Activated CD4-positive, CD25-positive, alpha-beta regulatory T cell (primary cell): ENCODE measurements at places on chromosomes 16 and 17.

DNA sequence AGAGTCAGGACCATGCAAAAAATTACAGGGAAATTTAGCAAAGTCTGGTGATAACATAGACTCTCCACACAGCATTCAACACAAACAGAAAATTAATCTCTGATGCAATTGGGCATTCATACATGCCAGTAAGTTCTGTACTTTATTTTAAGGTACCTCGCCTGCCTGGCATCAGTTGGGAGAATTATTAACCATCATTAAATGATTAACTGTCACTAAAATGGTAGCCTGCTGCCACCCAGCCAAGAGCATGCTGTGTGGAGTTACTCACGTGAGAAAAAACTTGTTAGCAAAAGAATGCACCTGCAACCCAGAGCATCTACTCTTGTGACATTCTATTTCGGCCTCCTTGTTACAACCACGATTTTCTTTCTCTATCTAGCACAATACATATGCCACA, 117.2 kb downstream of the GRIN2A start:
- no peak for DNase-seq

DNA sequence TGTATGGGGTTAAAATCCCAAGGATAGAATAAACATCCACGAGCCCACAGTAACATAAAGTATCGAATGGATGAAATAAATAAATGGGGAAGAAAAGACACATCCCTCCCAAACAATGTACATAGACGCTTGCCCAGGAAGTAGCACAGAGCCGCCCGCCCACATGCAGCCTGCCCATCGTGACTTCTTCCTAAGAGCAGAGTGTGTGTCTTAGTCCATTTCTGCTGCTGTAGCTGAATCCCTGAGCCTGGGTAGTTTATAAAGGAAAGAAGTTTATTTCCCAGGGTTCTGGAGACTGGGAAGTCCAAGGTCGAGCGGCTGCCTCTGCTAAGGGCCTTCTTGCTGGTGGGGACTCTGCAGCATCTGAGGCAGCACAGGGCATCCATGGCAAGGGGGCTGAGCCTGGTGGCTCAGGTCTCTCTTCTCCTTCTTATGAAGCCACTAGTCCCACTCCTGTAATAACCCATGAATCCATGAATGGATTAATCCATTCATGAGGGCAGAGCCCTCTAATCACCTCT, 39.4 kb upstream of the ZNF469 start:
- DNase-seq: no peak

DNA sequence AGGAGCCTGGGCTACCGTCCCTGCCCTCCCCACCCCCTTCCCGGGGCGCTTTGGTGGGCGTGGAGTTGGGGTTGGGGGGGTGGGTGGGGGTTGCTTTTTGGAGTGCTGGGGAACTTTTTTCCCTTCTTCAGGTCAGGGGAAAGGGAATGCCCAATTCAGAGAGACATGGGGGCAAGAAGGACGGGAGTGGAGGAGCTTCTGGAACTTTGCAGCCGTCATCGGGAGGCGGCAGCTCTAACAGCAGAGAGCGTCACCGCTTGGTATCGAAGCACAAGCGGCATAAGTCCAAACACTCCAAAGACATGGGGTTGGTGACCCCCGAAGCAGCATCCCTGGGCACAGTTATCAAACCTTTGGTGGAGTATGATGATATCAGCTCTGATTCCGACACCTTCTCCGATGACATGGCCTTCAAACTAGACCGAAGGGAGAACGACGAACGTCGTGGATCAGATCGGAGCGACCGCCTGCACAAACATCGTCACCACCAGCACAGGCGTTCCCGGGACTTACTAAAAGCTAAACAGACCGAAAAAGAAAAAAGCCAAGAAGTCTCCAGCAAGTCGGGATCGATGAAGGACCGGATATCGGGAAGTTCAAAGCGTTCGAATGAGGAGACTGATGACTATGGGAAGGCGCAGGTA, 762 bp downstream of the CDK12 start:
- no peak for DNase-seq

GRCh38 chr17:1776857-1777256, 15.0 kb downstream of the SERPINF1 start:
- DNase-seq: no peak

DNA sequence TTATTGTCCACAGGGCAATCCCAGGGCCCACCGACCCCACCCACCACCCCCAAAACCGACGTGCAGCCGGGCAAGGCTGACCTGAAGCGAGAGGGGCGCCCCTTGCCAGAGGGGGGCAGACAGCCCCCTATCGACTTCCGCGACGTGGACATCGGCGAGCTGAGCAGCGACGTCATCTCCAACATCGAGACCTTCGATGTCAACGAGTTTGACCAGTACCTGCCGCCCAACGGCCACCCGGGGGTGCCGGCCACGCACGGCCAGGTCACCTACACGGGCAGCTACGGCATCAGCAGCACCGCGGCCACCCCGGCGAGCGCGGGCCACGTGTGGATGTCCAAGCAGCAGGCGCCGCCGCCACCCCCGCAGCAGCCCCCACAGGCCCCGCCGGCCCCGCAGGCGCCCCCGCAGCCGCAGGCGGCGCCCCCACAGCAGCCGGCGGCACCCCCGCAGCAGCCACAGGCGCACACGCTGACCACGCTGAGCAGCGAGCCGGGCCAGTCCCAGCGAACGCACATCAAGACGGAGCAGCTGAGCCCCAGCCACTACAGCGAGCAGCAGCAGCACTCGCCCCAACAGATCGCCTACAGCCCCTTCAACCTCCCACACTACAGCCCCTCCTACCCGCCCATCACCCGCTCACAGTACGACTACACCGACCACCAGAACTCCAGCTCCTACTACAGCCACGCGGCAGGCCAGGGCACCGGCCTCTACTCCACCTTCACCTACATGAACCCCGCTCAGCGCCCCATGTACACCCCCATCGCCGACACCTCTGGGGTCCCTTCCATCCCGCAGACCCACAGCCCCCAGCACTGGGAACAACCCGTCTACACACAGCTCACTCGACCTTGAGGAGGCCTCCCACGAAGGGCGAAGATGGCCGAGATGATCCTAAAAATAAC, 3.0 kb downstream of the SOX9 start:
- DNase-seq: no peak

DNA sequence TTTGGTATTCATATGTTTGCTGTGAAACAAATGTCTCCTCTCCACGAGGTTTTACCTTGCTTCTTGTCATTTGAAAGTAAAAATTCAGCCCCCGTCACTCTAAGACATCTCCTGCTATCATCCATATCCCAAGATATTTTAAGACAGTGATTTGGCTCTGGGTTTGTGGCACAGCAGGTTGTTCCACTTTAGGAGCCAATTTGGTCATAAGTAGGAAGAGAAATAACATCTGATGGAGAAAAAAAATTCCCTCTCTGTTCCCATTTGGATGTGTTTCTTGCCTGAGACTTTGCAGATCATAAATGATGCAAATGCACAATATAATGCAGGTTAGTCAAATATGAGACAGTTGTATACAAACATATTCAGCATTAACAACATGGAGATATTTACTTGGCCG, 309.5 kb downstream of the CDH8 start:
- DNase-seq: no peak

DNA sequence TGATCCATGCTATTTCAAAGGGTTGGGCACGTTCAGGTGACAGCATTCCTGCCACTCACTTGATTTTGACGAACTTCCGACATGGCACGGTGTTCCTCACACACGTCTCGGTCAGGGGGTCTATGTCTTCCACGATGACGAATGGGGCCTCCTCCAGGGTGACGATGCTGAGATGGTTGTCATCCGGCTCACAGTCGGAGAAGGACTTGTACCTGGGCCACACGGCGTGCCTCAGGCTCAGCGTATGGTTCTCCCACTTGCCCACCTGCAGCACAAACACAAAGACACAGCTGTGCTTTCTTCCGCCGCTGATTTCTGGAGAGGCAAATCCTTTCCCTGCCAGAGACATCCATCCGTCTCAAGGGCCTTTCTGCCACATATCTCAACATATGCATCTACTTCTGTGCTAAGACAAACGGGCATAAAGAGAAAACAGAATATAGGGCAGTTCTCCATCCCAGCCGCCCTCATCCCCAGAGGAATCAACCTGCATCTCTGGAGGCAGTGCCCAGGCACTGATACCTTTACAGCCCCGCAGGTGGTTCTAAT, 332.5 kb downstream of the GRIN2A start:
- DNase-seq: no peak

DNA sequence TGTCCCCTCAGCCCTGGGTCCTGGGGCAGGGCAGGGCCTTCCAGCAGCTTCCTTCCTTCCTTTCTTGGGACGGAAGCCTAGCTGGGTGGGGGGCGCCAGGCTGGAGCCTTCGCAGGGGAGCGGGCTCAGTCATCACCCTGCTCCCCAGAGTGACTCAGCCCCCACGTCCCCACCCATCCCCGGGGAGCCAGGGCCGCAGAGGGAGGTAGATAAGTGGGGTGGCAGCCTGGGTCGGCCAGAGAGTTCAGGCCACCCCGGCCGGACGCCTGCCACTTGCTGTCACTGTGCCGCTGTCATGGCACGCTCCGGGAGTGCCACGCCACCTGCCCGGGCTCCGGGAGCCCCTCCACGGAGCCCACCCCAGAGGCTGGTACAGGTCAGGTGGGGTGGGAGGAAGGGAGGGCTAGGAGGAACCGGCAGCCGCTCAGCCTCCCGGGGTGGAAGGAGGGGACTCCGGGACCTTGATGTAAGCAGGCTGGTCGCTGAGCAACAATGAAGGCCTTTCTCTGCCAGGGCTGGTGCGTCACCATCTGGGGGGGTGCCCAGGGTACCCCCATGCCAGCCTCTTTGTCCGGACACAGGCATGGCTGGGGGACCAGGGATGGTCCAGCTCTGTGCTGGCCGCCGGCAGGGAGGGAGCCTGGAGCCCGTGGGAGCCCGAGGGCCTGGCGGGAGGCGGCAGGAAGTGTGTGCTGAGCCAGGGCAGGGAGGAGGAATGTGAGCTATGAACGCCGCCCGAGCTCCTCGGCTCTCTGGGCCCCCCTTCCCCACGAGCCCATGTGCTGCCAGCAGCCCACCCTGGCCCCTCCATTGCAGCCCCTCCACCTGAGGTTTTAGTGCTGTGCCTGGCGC, 6.6 kb downstream of the NHERF2 start:
- DNase-seq: no peak

GRCh38 chr16:79307214-79307613, 293.3 kb downstream of the MAF start:
- DNase-seq: no peak

DNA sequence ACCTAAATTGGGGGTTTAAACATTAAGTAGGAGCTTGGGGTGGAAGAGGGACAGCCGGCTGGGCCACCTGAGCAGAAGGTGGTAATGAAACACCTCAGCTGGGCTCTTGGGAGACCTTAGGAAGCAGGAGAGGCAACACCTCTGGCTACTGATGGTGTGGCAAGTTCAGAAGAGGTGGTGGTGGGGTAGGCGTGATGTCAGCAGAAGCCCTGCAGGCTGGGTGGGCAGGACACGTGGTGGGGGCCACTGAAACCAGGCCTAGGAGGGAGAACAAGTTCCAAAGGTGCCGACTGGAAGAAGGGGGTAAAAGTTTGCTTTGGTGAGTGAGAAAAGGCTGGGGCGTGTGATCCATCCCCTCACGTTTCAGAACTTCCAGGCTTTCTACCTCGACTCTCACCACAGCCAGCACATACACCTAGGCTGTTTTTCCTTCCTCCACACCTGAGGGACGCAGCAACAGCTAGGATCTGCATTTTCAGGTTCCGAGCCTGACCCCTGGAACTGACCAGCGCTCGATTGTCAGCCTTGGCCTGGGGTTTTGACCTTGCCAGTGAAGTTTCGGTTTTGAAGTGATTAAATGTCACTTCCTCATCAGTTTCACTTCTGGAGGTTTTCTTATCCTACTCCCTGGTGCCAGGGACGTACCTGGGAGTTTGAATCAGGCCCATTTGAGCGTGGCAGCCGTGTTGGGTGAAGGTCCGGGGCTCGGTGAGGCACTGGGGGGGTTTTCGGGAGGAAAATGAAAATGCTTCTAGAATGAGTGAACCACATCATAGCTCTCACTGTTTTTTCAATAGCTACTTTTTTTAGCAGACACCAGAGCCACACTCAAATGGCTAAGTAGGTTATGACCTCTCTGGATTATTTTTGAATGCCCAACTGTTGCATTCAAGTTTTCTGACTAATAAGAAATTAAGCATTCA, 10.0 kb downstream of the SNN start:
- no peak for DNase-seq

DNA sequence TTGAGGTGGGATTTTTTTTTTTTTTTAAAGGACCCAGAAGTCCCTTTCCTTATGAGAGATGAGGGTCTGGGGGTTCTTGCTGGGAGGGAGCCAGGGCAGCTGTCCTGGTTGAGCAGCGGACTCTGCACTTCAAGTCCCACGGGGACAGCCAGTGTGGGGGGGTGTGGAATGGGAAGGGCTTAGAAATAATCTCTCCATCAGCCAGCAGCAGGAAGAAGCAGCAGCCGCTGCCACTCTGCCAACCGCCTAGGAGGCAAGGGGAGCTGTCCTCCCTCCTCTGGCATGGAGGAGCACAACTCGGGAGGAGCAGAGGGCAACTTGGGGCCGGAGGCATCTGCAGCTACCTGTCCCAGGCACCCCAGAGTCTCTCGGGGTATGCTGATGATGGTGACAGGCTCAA, at the start of gene KCNG4:
TSS of gene KCNG4 (minus strand) at position 104 of the 400 bp plus-strand sequence. CDS start 2,527 bp downstream, outside the sequence.
- DNase-seq: no peak

- DNase-seq: no peak
Measured at GRCh38 chr16:24848065-24848464, 2.3 kb downstream of the SLC5A11 start.

DNA sequence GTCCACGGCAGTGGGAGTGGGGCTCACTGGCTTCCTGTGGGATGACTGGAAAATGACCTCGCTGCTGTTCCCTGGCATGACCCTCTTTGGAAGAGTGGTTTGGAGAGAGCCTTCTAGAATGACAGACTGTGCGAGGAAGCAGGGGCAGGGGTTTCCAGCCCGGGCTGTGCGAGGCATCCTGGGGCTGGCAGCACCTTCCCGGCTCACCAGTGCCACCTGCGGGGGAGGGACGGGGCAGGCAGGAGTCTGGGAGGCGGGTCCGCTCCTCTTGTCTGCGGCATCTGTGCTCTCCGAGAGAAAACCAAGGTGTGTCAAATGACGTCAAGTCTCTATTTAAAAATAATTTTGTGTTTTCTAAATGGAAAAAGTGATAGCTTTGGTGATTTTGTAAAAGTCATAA, 7.8 kb upstream of the RNF213 start:
- DNase-seq: peak; percentile 66

- no peak for DNase-seq
Measured at GRCh38 chr17:75252039-75252816, 9.2 kb downstream of the GGA3 start.

GRCh38 chr17:43020789-43021740, 1.1 kb downstream of the VAT1 start:
- no peak for DNase-seq

DNA sequence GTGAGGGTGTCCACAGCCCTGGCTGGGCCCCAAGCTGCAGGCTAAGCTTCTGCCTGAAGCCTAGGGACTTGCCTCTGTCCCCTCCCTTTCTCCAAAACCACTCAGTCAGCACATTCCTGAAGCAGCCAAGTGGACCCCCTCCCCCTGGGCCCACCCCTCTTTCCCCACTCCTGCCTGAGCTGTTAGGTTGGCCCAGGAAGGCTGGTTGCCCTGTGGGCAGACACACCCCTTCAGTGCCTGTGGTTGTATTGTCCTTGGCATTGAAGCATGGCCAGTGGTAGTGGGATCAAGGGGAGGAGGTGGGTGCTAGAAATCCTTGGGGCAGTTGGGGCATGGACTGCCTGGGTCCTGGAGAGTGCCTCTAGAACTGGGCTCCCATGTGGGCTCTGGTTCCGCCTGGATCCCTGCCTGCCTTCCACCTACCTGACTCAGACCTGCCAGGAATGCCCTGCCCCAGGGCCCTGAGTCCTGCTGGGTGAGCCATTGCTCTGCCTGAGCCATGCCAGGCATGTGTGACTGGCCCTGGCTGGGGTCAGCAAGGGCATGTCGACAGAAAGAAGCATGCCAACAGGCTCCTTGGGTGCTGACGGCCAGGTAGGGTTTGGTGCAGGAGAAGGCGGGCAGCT, 2.1 kb downstream of the TRAF4 start:
- DNase-seq: no peak
